ENCODE measurements at places on chromosomes 7 and 10.

GRCh38 chr10:129035052-129035827 lies 431.8 kb upstream of the MGMT start:
- no peak for DNase-seq

GRCh38 chr7:73429215-73429614 lies 4.4 kb upstream of the FZD9 start:
- no peak for DNase-seq

GRCh38 chr7:46424934-46425333 lies 503.9 kb upstream of the IGFBP3 start:
- DNase-seq, result no peak

DNA sequence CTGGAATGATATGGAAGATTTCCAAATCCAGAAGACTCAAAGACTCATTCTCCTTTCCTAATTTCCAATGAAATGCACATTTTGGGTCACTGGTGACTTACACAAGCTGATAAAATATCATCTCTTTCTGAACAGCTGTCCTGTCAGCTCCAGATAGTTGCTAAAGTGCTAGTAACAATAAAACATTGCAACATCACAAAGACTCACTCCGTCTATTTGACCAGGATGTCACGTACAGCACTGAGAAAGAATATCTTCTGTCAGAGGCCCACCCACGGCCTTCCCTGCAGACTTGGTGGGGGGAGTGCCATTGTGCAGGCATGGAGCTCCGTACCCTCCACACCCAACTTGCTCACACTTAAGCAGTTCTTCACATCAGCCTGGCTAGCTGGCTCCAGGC lies 78.9 kb upstream of the EGR2 start:
- no peak for DNase-seq

DNA sequence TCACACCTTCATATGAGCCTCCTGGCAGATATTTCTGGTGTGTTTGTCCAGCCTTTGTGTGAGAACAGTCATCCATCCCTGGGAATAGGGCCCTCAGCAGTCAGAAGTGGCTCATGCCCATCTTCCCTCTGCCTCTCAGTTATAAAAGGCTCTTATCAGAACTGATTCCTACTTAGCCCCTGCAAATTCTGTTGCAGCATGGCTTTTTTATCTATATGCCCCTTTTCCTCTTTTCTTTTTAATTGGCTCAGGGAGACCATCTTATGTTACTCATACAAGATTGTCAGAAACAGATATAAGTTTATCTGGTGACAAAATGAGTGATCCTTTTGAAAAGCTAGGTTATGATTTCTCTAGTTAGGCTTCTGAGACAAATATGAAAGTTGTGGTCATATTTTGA lies 194.1 kb downstream of the CREB5 start:
- DNase-seq, result no peak

DNA sequence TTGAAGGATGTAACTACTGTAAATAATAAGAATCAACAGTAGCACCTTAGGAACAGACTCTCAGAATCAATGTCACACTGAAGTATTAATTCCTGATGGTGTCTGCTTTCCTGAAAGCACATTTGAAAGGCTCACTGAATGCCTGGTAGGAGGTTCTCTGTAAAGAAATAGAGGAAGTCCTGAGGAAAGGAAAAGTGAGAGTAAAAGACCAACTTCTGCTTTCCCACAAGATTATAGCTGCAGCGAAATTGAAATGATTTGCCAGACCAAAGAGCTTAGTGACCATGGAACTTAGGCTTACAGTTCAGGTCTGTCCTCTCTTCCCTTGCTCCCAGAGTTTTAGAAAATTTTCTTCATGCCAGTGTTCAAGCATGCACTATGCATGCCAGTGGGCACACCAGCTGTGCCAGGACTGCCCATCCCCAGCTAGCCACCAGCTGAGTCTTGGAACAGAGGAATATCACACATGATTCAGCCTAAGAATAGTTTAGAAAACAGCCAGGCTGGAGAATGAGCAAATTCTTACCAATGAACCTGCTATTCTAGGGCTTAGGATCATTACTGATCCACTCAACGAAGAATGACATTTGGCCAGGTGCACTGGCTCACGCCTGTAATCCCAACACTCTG lies 123.2 kb downstream of the HERPUD2 start:
- no peak for DNase-seq

GRCh38 chr7:116530107-116530820 lies 5.4 kb downstream of the CAV1 start:
- no peak for DNase-seq

DNA sequence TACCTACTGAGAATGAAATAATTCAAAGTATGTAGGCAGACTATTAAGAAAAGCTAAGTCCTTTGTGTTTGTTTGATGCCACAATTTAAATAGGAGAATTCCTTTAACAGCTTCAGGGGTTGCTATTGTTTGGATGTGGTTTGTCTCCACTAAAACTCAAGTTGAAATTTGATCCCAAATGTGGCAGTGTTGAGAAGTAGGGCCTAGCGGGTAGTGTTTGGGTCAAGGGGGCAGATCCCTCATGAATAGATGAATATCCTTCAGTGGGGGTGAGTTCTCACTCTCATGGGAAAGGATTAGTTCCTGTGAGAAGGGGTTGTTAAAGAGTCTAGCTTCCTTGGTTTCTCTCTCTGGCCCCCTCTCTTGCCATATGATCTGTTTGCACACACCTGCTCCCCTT lies 97.0 kb downstream of the HGF start:
- no peak for DNase-seq

GRCh38 chr10:33233635-33234034 lies 100.8 kb downstream of the NRP1 start:
- no peak for DNase-seq

DNA sequence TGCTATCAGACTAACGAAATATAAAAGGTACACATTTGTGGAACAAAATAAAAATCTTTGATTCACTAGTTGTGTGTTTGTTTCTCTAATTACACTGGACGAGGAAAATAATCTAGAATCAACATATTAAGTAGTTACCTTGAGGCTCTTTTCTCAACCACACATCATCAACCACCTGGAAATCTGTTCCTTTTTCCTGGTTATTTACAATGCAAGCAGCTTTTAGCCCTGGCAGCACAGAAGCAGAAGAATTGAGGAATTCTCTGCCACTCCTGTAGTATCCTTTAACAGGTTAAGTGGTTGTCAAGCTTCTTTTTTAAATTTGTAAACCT lies 23.7 kb downstream of the NUP42 start:
- no peak for DNase-seq

All from cerebellar nuclear complex (tissue), 1 donor.